ENCODE measurements at places on chromosomes 13 and 19. TPM values are rescaled to one million over a fixed set of nuclear protein-coding genes. Genes with fewer than 3 reads are reported as not detected.

RNF17 gene
- polyA plus RNA-seq = 0.04 TPM

KLK10 gene
- not detected for polyA plus RNA-seq

MRPS12 gene
- polyA plus RNA-seq = 28.3 TPM

DNA sequence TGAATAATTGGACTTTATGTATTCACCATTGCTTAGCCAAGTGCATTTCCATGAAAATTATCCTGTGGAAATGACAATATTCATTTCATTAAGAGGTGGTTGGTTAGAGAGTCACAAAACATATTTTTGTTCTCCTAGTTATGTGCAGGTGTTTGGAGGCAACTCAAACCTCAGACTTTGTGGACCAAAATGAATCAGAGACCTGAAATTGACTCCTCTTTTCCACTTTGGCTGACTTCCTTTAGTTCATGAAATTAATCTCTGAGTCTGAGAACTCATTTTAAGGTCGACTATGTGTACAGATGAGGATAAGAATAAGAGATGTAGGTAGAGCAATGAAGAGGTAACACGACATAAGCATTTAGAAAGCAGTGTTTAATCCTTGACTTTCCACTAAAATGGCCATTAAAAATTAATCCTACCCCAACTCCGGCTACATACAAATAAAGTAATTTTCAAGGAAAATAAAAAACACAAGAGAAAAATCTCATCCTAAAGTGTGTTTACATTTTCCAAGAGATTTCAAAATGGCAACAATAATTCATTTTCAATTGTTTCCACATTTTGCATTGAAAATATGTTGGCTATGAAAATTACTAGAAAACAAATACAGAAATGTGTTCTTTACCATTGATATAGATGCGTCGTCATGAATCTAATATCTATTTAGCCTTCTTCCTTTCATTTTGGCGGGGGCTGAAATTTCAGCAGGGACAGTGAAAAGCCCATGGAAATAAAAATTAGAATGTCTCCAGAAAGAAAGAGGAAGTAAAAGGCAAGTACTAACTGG lies 185.4 kb upstream of the CSNK1A1L start:
- no peak for DNase-seq

DNA sequence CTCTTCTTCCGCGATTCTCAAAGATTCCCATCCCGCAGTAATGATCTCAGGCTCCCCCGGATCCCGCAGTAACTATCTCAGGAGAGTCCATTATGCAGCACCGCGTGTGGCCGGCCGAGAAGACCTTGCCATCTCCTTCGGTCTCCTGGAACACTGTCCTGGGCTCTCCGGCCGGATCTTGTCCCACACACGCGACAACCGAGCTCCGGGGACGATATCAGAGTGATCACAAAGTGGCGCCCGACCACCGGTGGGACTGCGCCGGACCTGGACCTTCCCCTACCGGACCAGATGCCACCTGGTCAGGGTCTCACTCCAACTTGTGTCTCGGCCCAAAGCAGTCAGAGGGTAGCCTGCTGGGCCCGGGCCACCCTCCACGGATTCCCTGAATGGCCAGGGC lies 24.0 kb downstream of the MAN2B1 start:
- DNase-seq = no peak

DNA sequence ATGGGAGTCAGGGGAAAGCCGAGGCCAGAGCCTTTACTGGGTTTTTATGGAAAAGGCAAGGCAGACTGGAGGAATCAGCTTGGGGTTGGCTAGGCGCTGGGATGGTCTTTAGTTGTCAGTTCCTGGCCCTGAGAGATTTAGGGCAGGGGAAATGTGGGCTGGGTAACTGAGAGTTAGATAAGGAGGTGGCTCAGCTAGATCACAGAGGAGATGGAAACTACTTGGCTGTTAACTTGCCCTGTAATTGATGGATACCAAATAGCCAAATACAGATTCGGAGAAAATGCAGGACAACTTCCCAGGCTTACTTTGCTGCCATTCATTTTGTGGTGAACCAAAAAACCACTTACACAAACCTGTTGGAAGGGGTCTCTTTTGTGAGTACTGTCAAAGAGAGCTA lies 54.0 kb downstream of the LRCH1 start:
- DNase-seq = no peak

- DNase-seq = no peak
These were observed 37.3 kb downstream of the KDM4B start for GRCh38 chr19:5006201-5006600.

GRCh38 chr13:24680921-24681604 lies 855 bp downstream of the ATP12A start:
- no peak for DNase-seq

- DNase-seq = no peak
These were observed 2.1 kb upstream of the CIRBP start for GRCh38 chr19:1266916-1267476.

GRCh38 chr19:39211731-39212374 lies 7.8 kb upstream of the SYCN start:
- DNase-seq = no peak

DNA sequence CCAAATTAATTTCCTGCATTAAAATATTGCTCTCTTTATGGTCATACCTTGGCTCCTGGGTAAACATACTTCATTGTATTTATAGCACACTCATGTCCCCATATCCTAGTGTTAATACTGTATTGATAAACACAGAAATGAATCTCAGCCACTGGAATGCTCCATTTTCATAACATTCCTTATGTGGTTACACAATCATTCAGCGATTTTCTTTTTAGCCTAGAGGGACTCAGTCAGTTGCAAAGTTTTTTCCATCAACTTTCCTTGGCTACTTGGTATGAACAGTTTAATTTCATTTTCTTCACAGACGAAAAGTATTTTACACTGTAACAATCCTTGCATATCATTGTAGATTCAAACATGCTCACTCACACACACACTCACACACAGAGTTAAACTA lies 471.5 kb downstream of the FGF14 start:
- no peak for DNase-seq

DNA sequence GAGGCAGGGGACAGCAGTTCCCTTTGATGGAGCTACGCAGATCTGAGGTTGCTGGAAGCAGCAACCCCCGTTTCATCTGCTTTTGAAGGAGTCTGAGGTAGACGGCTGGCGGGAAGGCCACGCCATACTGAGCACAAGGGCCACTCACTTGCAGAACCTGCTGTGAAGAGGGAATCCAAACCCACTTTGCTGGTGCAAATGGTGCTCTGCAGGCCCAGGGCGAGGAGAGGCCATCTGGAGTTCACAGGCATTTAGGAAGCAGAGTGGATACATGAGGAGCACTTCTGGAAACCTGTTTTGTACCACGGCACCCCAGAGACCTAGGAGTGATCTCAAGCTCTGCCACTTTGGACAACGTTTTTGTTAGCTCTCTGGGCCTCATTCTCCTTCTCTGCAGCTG lies 227.8 kb downstream of the UQCRFS1 start:
- DNase-seq = no peak

GRCh38 chr19:45638930-45639729 lies at the start of gene EML2:
TSS of gene EML2 (minus strand) at chr19:45639397. CDS start at chr19:45639376, 21 bp downstream.
- no peak for DNase-seq

DNA sequence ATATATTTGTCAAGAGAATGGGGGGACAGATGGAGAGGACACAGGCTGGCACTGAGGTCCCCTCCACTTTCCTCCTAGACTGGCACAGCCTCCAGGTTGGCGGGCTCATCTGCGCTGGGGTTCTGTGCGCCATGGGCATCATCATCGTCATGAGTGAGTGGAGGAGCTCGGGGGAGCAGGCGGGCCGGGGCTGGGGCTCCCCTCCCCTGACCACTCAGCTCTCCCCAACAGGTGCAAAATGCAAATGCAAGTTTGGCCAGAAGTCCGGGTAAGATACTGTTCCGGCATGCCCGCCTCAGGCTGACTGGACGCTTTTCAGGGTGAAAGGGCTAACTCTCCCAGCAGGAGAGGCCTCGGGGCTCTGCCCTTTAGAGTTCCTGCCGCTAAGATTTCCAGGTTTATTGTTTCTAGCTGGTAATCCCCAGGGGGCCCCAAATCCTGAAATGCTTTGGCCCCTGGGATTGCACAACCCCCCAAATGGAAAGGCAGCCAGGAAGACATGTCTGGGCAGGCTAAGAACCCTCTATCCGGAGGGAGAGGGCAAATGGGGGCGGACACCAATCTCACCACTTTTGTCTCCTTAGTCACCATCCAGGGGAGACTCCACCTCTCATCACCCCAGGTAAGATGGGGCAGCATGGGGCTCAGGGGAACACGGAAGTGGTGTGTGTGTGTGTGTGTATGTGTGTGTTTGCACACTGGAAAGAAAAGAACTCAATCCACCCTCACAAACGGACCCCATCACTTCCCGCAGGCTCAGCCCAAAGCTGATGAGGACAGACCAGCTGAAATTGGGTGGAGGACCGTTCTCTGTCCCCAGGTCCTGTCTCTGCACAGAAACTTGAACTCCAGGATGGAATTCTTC lies 7.3 kb downstream of the FXYD3 start:
- no peak for DNase-seq

All from AG04450 (cell line).